ENCODE measurements at places on chromosomes 4 and X.

GRCh38 chr4:96744676-96745075, 904.8 kb downstream of the PDHA2 start:
- no peak for DNase-seq

- DNase-seq: no peak
These were observed 95.0 kb upstream of the SLC34A2 start for GRCh38 chr4:25560605-25561004.

- DNase-seq: no peak
These were observed 1.5 kb upstream of the NDNF start for GRCh38 chr4:121073672-121074381.

DNA sequence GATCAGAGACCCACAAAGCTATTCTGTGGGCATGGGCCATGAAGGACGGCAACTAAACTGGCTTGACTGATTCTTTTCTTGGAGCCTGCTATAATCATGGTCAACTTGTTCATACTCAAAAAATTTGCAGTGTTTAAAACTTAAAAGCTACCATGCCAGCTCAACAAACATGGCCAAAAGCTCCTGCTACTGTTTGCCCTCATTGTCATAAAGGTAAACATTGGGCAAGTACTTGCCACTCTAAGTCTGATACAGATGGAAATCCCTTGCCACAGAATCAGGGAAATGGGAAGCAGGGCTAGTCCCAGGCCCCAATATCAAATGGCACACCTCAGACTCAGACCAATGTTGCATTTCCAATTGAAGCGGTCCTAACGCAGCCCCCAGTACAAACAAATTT, 20.4 kb downstream of the UGT2B11 start:
- no peak for DNase-seq

- DNase-seq: no peak
These were observed 78.5 kb downstream of the APBB2 start for GRCh38 chr4:41135801-41136200.

DNA sequence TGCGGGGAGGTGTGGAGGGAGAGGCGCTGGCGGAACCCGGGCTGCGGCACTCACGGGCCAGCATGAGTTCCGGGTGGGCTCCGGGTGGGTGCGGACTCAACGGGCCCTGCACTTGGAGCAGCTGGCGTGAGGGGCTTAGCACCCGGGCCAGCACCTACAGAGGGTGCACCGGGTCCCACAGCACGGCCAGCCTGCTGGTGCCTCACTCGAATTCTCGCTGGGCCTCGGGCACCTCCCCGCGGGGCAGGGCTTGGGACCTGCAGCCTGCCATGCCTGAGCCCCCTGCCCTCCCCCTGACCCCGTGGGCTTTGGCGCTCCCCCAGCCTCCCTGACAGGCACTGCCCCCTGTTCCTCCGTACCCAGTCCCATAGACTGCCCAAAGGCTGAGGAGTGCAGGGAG, 10.8 kb upstream of the CAMK2D start:
- no peak for DNase-seq

- no peak for DNase-seq
These were observed 76.0 kb downstream of the NAT8L start for GRCh38 chr4:2135083-2135482.

DNA sequence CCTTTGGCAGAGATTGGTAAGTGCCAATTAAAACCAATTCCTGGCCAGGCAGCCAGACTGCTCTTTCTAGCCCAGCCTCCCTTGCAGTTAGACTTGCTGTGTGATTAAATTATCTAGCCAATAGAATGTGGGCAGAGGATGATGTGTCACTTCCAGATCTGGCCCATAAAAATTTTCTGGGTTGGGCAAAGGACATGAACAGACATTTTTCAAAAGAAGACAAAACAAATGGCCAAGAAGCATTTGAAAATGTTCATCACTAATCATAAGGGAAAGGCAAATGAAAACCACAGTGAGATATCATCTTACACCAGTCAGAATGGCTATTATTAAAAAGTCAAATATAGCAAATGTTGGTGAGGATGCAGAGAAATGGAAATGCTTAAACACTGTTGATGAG, 71.4 kb upstream of the STIM2 start:
- DNase-seq: no peak

- no peak for DNase-seq
These were observed 44.3 kb upstream of the GALNT7 start for GRCh38 chr4:173124209-173124865.

- no peak for DNase-seq
These were observed 119.7 kb downstream of the PCDH7 start for GRCh38 chr4:30839583-30840520.

DNA sequence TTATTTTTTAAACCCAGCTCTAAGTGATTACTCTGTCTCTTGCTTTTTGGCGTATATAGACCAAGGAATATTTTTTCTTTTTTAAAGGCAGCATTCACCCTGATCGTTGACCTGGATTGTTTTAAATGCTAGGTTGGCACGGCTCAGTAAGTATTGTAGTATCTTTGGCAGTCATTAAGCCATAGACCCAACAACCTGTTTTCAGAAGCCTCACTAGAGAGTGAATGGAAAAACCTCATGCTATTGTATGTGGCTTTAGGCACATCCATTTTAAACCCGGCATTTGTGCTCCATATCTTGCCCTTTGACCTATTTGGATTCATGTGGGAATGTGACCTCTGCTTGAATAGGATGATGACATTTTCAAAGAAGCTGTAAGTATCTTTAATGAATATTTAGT, 183.9 kb downstream of the SNCA start:
- no peak for DNase-seq

- no peak for DNase-seq
These were observed 73.6 kb downstream of the PALLD start for GRCh38 chr4:168570466-168570865.

- DNase-seq: peak; percentile 14
These were observed 247 bp upstream of the PPA2 start for GRCh38 chr4:105474099-105474518.

GRCh38 chrX:47697181-47697580, 38.2 kb upstream of the UXT start:
- DNase-seq: no peak

GRCh38 chr4:188613976-188614375, 474.7 kb downstream of the TRIML1 start:
- no peak for DNase-seq

DNA sequence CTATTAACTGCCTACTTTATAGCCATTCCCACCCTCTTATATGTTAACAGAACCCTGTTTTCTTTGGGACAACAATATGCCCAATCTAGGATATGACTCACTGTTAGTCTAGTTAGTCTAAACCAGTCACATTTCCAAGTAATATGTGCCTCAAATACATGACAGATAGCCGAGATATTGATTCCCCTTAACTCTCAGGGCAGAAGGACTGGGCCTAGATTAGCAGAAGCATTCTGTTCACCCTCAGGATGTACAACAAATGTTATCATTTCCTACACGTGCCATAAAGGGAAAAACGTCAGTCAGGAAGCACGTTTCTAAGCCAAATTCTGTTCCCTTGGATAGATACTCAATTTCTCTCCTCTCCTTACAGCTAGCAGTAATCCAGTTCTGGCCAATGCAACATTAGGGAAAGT, 114.1 kb downstream of the SLC10A7 start:
- no peak for DNase-seq

DNA sequence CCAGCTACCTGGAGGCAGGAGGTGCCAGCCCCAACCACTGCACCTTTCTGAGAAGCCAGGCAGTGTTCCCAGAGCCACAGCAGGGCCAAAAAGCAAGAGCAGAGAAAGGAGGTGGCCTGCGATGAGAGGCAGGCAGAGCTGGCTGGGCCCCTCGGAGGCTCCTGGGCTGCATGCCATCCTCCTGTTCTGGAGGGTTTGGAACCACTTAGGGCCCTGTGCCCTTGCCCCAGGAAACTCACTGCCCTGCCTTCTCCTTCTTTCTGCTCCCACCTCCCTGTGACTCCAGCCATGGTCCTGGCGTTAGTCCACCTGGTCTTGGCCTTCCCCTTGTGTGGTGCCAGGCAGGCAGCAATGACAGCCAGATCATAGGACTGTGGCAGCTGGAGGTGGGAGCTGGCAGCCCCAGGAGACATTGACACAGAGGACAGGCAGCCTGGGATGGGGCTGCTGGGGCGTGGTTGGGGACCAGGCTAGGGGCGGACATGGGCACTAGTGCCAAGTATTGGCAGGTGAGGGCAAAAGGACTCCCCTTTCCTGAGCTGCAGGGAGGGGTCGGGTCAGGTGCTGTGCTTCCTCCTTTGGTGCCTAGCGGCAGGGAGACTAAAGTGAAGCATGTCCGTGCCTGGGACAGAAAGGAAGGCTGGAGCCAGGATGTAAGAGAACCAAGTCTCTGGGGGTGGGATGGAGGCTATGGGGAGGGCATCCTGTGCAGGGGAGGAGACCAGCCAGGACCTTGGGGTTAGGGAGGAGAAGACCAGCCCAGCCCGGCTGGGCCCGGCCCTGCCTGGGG, 1.4 kb downstream of the APLN start:
- no peak for DNase-seq

Data from NCI-H1436 treated with DMSO at 0.1 percent for 48 hours (cell line).